ENCODE measurements at places on chromosomes 2 and 18.

DNA sequence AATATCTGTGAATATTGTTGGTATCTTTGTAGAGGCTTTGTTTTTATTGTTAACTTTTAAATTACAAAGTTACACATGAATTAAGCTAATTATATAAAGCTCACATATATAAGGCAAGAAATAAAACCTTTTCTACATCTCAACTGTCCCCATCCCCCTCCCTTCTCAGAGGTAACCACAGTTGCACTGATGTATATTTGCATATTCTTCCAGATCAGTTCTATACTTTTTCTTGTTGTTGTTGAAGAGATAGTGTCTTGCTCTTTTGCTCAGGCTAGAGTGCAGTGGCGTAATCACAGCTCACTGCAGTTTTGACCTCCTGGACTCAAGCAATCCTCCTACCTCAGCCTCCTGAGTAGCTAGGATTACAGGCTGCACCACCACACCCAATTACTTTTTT lies 36.0 kb upstream of the CDC42EP3 start:
- DNase-seq, result no peak

DNA sequence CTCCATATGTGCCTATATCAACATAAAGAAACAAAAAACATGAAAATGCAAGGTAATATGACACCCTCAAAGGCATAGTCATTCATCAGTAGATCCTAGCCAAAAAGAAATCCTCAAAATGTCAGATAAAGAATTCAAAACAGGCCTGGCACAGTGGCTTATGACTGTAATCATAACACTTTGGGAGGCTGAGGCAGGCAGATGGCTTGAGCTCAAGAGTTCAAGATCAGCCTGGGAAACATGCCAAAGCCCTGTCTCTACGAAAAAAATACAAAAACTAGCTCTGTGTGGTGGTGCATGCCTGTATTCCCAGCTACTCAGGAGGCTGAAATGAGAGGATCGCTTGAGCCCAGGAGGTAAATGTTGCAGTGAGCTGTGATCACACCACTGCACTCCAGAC lies 284.6 kb upstream of the KLHL29 start:
- no peak for DNase-seq

DNA sequence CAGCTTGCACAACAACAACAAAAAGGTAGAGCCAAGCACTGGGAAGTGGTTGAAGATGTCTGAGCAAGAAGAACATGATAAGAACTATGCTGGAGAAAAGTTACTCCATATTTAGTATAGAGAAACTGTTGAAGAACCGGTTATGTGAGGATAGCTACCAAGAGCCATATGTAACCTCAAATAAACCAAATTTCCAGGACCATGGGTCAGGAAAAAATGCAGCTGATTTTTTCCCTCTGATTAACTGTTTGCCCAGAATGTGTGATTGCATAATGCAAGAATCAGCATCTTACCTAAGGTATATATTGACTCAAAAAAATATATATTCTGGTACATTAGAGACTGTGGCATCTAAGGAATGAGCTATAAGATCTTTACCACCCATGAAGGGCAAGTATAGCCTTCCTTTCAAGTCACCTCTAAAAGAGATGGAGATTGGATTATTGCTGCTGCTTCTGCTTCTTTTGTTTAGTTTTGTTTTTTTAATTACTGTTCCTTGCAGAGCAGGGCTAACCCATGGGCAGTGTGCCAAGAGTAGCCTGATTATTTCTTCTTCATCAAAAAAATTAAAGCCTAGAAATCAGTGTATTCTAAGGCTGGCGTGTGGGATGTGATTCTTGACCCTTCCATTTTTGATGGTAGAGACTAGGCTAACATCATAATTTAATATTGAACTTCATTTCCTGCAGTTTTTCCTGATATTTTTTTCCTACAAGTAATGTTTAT lies 76.9 kb upstream of the MAP3K20 start:
- no peak for DNase-seq

DNA sequence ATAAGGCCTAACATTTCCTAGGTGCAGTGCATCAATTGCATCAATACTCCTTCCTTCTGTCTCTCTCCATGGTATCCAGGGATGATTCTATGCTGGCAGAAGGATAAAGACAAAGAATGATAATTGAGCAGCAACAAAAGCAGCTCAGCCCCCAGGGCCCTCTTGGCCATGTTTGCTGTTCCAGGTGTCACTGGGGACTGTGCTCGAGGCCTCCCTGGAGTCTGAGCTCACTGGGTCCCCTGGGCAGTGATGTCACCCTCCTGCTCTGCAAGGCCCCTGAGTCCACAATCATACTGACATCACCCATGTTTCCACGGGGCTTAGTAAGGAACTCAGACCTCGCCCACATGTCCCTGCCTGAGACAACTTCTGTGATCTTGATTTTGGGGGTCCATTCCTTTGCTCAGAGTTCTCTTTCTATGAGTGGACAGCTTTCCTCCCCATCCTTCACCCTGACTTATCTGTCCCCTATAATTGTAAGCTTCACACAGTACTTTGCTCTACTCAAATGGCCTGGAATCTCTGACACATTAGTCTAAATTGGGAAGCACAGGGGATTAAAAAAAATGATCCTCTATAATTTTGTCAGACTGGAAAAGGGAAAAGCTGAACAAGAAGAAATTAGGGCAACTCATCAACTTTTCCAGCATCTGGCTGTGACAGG lies 15.8 kb upstream of the EXOC6B start:
- no peak for DNase-seq

GRCh38 chr2:39781697-39782096 lies 2.6 kb upstream of the THUMPD2 start:
- DNase-seq, result no peak

- no peak for DNase-seq
Observed at GRCh38 chr2:21759819-21760218, 636.1 kb downstream of the TDRD15 start.

- no peak for DNase-seq
Observed at GRCh38 chr2:73020306-73020656, 51.2 kb downstream of the SFXN5 start.

DNA sequence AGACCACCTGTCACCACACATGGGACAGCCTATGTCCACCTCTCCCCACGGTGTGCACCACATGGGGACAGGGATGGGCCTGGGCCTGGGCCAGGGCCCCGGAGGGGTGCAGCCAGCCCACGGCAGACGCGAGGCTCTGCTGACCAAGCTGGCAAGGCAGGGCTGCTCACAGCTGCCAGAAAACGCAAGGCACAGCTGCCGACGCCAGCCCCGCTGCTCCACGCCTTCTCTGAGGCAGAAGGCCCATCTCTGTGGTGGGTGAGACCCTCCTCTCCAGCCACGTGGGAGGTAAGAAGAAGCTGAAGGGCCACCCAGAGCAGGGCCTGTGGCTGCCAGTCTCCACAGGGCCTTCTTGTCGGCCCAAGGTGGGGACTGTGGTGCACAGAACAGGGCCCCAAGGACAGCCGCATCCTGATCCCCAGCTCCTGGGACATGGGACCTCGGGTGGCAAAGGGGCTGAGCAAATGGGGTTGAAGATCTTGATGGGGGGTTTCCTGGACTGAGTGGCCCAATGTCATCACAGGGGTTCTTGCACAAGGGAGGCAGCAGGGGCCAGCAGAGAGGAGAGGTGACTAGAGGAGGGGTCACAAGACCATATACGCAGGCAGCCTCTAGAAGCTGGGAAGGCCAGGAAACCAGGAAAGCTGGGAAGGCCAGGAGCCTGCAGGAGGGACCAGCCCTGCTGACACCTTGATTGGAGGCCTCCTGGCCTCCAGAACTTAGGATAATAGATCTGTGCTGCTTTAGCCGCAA lies 72.3 kb downstream of the NDUFA10 start:
- DNase-seq, result no peak

GRCh38 chr18:48073211-48073930 lies 142.9 kb upstream of the SMAD2 start:
- no peak for DNase-seq

DNA sequence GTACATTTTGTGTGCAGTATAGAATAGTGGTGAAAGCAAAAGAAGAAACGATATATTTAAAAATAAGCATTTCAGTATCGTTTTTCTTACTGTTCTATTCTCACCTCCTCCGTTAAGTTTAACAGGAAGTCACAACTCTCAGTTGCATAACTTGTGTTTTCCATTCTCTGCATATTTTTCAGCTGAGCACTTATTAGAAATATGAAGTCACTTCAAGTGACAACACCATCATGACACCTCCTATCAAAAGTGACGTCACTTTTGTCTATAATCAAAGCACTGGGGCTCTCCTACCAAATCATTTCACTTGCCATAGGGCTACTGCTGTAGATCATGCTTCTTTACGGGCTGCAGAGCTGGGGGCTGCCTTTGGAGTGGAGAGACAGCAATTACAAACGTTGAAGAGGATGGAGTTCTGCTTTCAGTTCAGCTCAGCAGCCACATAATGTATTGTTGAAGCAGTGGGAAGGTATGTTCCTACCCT lies 36.3 kb downstream of the STAT4 start:
- DNase-seq, result no peak

DNA sequence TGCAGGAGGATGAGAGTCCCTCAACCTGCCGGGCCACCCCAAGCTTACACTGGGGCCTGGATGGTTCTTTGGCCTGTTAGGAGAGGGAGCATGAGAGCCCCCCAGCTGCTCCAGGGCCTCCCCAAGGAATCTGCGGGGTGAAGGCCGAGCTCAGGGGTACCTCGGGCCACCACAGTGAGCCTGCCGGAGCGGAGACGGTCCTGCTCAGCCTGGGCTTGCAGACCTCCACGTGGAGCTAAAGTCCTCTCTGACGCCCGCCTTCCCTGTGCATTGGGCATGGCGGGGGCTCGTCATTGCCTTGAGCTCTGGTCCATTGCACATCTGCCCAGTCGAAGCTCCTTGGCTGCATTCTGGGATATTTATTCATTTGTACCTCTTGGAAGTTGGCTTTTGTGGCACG lies 62.7 kb downstream of the ASB1 start:
- no peak for DNase-seq

DNA sequence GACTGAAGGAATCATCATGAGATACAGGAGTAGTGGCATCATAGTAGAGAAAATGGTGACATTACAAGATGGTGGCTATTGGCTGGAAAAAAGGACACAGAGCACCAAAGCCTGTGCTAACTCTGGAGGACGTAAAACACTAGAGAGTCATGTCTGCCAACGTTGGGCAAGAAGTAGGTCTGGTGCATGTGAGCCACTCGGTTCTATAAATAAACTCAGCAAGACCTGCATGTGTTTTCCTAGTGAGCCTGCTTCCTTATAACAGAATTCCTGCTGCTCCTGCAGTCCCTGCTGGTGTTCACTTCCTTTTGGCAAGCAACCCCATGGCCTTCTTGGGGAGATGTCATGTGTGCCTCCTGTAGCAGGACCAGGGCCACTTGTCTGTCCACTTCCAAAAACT lies 325.2 kb downstream of the OSR1 start:
- DNase-seq, result no peak

- no peak for DNase-seq
Observed at GRCh38 chr18:8286303-8286702, 322.9 kb upstream of the RAB12 start.

GRCh38 chr18:53792762-53793161 lies 431.7 kb downstream of the MBD2 start:
- DNase-seq, result no peak

GRCh38 chr2:105925390-105925789 lies 180.7 kb downstream of the NCK2 start:
- no peak for DNase-seq

DNA sequence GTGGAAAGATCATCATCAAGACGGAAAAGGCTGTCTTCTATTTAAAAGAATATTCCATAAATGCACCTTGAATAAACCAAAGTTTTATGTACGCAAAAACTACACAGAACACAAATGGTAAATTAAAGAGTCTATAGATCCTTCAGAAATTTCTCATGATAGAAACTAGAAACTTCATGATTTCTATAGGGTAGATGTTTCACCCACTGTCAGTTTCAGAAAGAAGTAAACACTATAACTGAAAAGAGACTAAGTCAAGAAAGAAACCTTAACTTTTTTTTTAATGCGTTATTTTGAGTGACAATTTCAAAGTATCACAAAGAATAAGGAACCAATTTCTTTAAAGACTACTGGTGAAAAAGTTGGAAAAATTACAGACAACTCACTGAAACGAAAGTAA lies 41.9 kb upstream of the CHAC2 start:
- DNase-seq, result no peak

- DNase-seq, result no peak
Observed at GRCh38 chr18:52334896-52335295, 5.1 kb upstream of the DCC start.

DNA sequence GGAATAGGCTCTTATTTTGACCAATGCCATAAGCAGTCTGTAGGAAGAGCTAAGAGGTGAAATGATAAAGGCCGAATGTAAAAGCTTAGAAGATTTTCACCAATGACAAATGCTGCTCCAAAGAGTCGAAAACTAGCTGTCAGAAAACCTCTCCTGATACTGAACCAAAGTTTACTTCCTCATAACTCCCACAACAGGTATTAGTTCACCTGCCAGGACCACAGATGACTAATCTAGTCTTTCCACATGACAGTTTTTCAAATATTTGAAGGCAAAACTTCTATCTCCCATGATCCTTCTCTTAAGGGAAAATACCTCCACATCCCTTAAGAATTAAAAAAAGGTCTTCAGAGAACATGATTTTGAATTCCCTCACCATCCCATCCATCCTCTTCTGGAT lies 473.2 kb upstream of the SPHKAP start:
- no peak for DNase-seq

DNA sequence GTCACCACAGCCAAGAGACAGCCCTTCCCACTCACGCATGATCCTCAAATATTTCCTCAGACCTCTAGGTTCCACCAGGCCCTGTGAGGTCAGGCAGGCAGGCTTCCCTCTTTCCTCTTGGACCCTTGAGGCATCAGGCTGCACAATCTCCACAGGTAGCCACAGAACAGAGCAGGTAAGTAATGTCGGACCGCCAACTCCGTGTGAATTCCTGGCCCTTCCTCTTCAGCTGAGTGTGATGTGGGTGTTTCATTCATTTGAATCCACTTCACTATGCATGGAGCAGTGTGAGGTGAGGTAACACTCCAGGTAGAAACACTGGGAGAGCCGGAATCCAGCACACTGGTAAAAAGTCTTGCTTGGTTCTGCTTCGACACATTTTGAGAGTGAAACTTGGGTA lies 44.0 kb downstream of the MRPL35 start:
- DNase-seq, result no peak

- no peak for DNase-seq
Observed at GRCh38 chr2:182444806-182445205, 18.0 kb upstream of the PDE1A start.

DNA sequence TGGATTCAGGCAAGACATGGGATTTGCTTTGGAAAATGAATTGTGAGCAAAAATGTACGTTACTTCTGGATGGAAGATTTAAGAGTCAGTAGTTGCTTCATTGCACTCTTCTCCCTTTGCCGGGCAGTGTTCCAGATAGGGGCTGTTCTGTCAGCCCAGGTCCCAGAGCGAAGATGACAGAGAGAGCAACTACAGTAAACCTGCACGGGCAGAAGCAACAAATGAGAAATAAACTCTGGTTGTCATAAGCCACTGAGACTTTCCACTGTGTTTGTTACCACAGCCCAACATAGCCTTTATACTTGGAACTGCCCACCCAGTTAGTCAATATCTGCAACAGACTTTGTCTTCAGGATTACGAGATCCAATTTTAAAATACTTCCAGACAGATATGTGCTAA lies 83.3 kb downstream of the CACNB4 start:
- DNase-seq, result no peak

GRCh38 chr2:144357623-144358373 lies 162.1 kb downstream of the ZEB2 start:
- peak; percentile 71 for DNase-seq
